ENCODE measurements at places on chromosomes 12 and 14.

DNA sequence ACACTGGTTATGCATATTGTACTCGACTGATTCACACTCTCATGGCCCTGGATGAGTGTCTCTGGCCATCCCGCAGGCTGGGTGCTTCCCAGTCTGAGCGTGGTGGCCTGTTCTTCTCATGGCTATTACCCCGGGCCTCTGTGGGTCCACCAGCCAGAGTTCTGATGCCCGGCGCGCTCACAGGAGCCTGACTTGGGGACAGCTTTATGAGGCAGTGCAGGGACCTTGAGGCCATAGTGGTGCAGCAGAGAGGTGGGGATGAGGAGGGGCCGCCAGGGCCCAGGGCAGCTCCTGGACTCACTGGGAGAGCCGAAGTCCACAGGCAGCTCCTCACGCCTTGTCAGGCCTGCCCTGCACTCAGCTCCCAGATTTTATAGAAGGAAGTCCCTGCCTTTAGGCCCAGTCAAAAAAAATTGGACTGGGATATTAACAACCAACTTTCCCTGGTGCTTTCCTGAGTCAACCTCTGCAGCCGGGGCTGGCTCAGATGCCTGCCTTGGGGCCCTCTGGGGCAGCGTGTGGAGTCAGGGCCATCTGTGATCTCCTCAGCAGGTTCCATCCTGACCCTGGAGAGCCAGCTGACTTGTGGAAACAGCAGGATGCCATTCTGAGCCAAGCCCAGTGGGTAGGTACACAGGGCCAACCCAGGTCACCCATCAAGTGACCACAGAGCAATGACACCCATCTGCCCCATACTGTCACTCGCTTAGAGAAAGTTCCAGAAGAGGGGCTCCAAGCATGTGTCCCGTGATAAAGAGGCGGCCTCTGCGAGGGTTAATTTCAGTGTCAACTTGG, 89.4 kb upstream of the DIO3 start:
- DNase-seq: no peak

- DNase-seq: no peak
Measured at GRCh38 chr12:112590281-112590680, 171.5 kb downstream of the PTPN11 start.

DNA sequence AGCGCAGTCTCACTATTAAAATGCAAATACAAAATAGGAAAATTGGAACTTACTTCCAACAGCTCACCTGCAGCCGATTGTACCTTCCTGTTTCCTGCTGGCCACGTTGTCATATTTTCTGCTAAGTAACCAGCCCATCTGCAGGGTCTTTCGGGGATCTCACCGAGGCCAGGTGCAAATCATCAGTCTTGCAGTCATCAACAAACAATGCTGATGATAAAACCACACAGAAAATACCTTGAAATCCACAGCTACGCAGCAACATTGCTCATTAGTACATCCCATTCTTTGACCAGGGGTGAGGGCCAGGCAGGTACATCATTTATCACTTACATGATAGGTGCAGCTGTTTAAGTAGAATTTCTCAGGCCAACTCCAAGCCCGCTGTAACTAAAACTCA, 406.9 kb downstream of the TMEM121 start:
- DNase-seq: no peak

GRCh38 chr12:105047308-105047707, 37.0 kb downstream of the ALDH1L2 start:
- DNase-seq: no peak

GRCh38 chr14:91244501-91244901, at the start of gene GPR68:
Gene GPR68 (minus strand): TSS chr14:91244704. CDS start chr14:91235050, 9,654 bp downstream.
- peak; percentile 34 for DNase-seq

DNA sequence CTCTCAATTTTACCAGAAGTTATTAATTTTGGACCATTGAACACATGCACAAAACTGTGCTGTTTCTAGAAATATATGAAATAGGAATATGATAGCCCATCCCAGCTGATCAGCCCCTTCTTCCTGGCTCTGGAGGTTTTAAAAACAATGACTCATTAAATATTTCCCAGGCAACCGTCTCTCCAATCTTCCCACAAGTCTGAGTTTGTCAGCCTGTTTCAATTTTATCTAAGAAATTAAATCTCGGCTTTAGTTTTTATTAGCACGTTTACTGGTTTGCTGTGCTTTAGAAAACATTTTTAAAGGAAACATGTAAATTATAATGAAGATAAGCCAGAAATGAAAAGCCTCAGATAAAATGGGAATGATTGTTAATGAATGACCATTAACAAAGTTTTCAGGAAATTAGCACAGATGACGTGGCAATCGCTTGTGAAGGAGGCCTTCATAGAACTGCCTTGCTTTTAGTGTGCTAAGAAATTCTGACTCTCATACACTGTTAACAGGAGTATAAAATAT, 89.3 kb upstream of the RAP1B start:
- DNase-seq: no peak

- no peak for DNase-seq
Measured at GRCh38 chr12:30047516-30048254, 263.9 kb upstream of the TMTC1 start.

DNA sequence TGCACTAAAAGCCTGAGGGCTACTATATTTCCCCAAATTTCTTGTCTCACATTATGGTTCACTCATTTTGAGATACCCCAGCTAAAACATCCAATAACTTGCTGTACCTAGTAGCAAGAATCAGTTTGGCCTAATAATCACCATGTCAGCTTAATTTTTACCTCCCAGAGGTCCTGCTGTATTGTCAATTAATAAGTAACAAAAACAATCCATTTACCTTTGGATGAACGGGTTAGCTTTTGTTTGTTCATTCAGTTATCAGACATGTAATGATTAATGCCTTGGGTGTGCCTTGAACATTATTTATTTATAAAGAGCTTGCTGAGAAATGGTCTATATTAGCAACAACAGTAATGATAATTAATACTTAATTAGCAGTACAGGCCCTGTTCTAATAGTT, 57.0 kb downstream of the MON2 start:
- no peak for DNase-seq

- DNase-seq: peak; percentile 10
Measured at GRCh38 chr12:15788233-15789219, 662 bp downstream of the EPS8 start.

DNA sequence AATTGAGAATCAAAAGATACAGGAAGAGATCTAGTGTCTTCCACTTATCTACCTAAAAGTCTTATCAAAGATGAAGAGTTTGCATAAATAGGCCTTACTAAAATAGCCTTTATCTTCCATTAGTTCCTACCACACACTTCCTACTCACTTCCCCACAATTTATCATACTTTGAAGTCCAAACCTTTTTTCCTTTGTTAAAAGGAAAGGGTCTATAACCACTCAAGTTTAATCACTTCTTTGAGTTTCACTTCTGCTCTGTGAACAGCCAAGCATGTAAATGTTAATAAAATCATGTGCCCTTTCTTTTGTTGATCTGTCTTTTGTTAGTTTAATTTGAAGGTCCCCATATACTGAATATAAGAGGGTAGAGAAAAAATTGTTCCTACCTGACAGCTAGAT, 114.5 kb downstream of the PHLDA1 start:
- DNase-seq: no peak

- no peak for DNase-seq
Measured at GRCh38 chr12:40063414-40063813, 42.5 kb downstream of the SLC2A13 start.

GRCh38 chr12:47082283-47082682, 2.5 kb upstream of the AMIGO2 start:
- DNase-seq: no peak

- no peak for DNase-seq
Measured at GRCh38 chr14:89166633-89167032, 250.4 kb downstream of the FOXN3 start.

- DNase-seq: no peak
Measured at GRCh38 chr14:22606380-22606779, 8.3 kb downstream of the ABHD4 start.

DNA sequence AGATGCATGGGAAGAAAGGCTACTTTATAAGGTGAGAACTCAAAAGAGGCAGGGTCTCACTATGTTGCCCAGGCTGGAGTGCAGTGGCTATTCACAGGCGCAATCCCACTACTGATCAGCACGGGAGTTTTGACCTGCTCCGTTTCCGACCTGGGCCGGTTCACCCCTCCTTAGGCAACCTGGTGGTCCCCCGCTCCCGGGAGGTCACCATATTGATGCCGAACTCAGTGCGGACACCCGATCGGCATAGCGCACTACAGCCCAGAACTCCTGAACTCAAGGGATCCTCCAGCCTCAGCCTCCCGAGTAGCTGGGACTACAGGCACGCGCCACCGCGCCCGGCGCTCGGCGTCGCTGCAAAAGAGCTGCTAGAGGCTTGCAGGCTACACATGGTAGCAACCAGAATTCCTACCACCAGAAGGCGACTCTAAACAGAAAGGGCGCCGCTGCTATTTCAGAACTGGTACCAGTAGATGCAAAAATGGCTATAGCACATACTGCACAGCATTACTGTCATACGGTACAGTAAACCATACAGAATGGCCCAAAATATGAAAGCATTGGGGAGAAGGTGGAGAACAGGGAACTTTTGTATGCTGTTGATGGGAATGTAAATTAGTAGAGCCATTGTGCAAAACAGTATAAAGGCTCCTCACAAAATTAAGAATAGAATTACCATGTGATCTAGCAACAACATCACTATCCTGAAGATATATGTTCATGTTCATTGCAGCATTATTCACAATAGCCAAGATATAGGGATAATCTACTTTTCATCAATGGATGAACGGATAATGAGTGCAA, 1.2 kb upstream of the NEMF start:
- DNase-seq: peak; percentile 69

GRCh38 chr12:106629797-106630659, 47.2 kb downstream of the RFX4 start:
- DNase-seq: no peak

GRCh38 chr12:89352492-89353187, at the start of gene DUSP6:
Gene DUSP6 (minus strand): TSS chr12:89352501. CDS start chr12:89352039, 462 bp downstream.
- peak; percentile 75 for DNase-seq

DNA sequence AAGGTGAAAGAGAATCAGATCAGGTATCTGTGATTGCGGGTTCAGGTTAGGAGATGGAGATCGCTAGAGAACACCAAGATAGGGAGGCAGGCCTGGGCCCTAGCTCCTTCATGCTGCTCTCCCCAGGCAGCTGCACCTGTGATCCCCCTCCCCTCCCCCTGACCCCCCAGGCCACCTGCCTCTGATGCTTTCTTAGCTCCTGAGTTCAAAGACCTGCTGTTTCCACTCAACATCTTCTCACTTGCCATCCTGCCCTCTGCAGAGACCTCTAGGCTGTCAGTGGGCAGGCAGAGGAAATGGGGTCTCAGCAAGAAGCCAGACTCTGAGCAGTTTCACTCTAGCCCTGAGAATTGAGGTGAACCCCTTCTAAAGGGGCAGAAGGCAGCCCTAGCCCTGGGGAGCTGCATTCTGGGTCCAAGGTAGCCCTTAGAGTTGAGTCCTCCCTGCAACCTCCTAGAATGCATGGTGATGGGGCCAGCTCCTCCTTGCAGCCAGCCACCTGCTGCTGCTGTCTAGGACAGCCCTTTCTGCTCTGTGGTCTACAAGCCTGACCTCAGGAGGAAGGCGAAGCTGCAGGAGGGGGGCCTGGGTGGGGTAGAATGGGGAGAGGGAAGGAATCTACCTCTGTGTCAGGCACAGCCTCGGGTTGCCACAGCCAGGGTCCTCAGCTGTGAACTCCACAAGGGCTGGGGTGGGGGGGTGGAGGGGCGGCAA, 6.4 kb upstream of the SLC48A1 start:
- DNase-seq: peak; percentile 22

DNA sequence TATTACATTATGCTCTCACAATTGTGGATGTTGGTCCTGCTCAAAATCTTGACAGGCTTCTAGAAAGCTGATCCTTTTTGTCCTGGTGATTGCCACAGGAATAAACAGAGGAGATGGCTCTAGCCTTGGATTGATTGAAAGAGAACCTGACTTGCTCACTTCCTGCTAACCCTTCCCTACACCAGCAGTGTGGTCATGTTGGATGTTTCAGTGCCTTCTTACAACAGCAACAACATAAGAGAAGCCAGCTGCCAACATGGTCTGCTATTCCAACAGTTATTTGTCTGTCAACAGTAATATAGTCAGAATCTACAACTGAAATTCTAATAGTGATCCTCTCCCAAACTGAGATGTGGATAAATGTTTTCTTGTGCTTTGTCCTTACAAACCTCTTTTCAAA, 311.6 kb upstream of the DIO2 start:
- DNase-seq: no peak

DNA sequence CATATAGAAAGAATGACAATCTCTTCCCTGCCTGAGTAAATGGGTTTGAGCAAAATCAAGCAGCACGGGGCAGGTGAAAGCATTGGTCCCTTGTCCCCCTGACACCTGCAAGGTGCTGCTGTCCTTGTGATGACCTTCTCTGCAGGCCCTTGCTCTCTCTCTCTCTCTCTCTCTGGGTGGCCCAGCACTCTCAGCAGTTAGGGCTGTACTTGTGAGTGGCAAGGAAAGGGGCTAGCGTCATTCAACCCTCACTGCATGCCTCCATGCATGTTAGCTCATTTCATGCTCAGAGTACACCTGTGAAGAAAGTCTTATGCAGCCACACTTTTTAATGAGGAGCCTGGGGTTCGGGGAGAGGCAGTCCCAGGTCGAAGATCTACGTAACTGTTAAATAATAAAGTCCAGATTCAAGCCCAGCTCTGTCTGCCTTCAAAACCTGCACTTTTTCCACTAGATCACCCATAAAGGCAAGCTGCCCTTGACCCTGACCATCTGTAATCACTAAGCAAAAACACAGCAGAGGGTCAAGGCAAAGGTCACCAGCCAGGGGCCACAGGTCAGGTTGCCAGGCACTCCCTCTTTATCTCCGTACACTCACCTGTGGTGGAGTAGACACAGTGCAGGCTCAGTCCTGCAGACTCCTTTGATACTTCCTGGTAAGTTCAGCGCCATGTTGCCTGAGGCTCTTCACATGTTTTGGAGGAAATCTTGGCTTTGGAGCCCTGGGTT, 44.9 kb upstream of the CLMN start:
- DNase-seq: no peak

DNA sequence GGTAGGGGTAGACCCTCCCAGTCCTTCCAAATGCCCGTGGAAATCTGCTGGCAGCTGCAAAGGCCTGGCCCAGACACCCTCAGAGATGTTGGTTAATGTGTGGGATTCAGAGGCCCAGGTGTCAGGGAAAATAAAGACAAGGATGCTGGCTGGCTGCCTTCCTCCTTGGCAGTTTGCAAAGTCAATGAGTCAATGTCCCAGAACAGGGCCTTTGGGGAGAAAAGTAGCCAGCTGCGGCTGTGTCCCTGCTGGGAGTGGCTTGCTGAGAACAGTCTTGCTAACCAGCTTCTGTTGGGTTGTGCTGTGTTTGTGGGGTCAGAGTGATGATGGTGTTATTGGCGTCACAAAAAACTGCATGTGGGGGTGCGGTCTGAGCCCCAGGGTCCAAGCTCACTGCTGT, 29.2 kb downstream of the GLRX5 start:
- no peak for DNase-seq

DNA sequence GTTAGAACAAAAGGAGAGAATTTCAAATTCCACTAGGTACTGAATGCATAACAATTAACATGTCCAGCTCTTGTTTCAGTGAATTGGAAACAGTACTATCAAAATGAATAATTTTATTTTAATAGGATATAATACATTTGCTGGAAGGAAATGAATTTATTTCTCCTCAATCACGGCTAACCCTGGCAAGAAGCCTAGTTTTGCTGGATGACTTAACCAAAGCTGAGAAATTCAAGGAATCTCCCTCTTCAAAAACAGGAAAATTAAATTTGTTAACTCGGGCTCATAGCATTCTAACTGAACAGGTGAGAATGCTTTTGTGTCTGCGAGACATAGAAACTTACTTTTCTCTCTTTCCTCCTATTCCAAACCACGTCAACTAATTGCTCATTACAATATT, 163.5 kb upstream of the NEDD1 start:
- DNase-seq: no peak

Data from activated gamma-delta T cell treated with Interleukin-2 at 50 U/mL for 16 hours (primary cell).